Activated CD4-positive, alpha-beta T cell treated with anti-CD3 and anti-CD28 coated beads, Interleukin-2, amount 10 ng/mL, durations not matched to agents 7 days and 5 days (primary cell): ENCODE measurements at places on chromosomes 1 and 21.

- DNase-seq, result peak; percentile 61
Observed at GRCh38 chr1:37989361-37989930, 376 bp downstream of the SF3A3 start.

GRCh38 chr1:17689011-17689410 lies 66.1 kb upstream of the ACTL8 start:
- DNase-seq, result no peak

DNA sequence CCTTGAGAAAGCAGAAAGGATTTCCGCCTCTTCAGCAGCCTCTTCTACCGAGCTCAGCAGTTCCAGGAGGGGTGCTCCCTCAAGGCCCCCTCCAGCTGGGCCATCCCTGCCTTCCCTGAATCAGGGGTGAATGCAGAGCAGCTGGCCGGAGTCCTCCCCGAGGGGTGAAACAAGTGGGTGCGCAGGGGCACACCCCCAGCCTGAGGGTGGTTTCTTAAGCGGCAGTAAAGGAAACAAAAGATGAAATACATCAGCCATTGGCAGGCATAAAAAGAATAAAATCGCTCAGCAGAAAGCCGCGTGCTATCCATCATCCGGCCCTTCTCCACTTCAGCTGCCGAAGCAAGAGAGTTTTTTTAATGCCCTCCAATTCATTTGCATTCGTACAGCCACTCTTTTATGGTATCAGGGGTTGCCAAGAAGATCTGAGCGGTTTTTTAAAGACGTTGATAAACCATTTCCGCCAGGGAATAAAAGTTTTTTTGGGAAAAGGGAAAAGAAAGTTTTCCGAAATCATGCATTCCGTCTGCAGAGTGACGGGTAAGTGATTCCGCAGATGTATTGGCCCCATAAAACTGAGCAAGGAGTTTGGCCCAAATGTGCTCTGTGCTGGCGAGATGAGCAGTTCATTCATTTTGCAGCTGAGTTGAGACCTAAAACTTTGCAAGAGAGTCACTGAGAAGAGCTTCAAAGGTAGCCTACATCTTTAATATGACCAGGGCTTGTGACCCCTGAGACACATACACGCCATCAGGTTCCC lies 73.7 kb upstream of the ZC3H12A start:
- DNase-seq, result no peak

- peak; percentile 89 for DNase-seq
Observed at GRCh38 chr1:225896937-225897549, 8.1 kb upstream of the LEFTY1 start.

- DNase-seq, result no peak
Observed at GRCh38 chr1:22323846-22324504, 127.7 kb upstream of the ZBTB40 start.

- peak; percentile 93 for DNase-seq
Observed at GRCh38 chr1:2546515-2547209, 9.5 kb upstream of the TNFRSF14 start.
